ENCODE measurements at places on chromosomes 5 and 9.

DNA sequence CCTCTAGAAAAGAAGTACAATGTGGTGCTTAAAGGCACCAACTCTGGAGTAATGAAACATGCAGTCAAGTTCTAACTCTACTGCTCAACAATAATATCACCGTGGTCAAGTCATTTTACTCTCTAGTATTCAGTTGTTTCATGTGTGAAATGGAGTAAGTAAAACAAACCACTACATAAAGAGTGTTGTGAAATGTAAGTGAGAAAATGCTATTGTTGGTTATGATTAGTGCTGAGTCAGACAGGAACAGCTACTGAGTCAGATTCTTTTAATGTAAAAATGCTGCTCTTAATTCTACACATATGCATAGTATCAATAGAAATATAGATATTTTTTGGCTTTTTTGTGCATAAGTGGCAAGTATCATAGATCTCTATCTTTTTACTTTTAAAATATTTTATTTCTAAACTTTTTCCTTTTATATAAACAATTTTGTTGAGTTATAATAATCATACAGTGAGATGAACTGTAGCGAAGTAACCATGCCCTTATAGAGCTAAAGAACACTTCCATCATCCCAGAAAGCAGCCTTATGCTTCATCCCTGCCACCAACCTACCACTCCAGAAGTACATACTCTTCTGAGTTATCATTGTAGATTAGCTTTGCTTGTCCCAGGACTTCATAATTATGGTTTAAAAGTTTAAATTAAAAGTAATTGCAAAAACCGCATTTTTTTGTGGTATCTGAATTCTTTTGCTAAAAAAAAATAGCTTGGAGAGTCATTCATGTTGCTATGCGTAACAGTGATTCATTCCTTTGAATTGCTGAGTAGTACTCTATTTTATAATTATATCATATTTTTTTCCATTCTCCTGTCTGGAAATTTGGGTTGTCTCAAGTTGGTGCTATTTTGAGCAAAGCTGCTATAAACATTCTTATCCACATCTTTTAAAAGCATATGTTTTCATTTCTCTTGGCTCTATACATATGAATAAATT is 548.2 kb upstream of the CLINT1 start:
- DNase-seq: no peak

- DNase-seq: peak; percentile 73
Observed at GRCh38 chr9:122051351-122052321, 41.5 kb downstream of the TTLL11 start.

GRCh38 chr5:155260798-155261197 is 247.2 kb downstream of the KIF4B start:
- no peak for DNase-seq

DNA sequence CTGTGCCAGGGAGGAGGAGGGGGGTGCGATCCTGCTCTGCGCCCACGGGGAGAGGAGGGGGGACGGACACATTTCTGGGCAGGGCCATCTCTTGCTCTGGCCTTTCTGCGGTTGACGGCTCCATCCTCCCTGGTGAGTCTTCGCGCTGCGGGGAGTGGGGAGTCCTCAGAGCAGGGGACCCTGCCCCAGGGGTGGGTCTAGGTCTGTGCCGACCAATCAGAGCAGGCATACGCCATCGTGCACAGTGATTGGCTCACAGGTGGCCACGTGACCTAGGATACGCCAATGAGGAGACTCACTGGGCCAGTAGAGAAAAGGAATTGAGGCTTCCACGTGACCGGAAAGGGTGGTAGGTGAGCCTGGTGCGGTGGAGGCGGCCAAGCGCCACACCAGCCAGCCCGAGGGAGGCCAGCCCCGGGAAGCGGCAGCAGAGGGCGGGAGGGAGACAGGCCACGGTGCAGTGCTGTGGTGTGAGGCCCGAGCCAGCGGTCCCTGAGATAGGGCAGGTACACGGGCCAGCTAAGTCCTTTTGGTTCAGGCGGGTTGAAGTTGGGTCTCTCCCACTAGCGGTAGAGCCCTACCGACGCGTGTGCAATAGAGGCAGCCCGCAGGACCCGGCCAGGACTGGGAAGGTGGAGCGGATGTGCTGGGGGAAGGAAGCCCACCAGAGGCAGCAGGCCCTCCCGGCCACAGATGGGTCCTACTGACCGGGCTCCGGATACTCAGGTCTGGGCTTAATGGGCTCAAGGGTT is 65.2 kb upstream of the RNF130 start:
- DNase-seq: no peak

DNA sequence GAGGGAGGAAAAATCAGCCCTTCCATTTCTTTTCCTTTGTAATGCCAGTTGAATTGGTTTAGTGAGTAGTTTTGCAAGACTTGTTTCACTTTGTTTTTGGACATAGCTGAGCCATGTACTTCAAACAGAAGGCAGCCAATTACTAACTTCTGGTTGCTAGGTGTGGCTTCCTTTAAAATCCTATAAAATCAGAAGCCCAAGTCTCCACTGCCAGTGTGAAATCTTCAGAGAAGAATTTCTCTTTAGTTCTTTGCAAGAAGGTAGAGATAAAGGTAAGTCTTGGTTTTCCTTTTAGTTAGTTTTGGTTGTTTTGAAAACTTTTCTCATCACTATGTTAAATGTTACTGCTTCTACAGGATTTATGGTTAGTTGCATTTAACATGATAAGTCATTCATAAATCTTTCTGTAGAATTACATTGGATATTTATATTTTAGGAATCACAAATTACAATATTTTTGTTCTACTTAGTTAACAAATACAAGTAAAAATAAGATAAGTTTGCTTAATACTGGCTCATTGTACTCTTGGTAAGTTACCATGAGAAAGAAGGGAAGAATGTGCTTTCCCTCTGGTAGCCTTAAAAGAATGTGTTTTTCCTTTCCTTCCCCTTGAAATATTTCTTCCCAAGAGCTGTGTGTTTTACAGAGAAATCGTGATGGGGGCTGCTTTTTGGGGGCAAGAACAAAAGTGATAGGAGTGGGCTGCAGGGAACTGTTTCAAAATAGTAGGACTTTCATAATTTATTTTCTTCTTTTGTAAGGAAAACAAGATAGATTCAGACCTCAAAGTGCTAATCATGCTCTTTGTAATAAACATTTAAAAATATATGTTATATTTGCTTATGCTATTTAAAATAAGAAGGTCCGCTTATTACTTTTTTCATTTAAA is at the start of gene ANXA1:
TSS of gene ANXA1 (plus strand) at position 213 of the 890 bp plus-strand sequence. CDS start 6,671 bp downstream, outside the sequence.
- DNase-seq: no peak

- no peak for DNase-seq
Observed at GRCh38 chr9:19445452-19445851, 36.6 kb downstream of the ACER2 start.

DNA sequence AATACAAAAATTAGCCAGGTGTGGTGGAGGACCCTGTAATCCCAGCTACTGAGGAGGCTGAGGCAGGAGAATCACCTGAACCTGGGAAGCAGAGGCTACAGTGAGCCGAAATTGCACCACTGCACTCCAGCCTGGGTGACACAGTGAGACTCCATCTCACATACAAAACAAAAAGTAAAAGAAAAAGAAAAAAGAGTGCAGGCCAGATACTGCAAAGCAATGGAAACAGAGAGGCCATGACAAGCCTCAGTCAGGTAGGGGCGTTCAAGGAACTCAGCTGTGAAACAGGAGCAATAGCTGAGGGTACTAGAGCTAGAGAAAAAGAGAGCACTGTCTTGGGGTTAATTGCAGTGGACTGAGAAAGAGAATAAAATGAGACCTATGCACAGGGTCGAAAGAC is 56.2 kb downstream of the TIMD4 start:
- no peak for DNase-seq

- DNase-seq: no peak
Observed at GRCh38 chr5:90809311-90810056, 250.9 kb downstream of the ADGRV1 start.

DNA sequence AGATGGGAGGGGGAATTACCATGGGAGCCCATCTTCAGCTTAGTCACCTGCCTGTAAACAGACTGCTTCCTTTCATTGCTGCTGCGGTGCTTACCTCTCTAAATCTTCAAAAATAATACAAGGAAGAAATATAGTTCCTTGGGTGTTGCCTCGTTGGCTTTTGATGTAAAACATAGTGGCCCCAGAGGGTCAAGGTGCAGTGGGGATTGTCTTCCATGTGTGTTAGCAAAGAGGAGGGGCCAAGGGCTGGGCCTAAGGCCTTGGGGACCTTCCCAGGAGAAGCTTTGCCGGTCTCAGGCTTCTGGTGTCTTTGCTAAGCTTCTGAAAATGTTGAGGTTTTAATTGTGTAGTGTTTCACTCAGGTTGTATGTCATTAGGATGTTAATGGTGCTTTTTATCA is 90.0 kb downstream of the PDE8B start:
- DNase-seq: no peak

- DNase-seq: no peak
Observed at GRCh38 chr5:108078345-108078744, 303.6 kb downstream of the FBXL17 start.

DNA sequence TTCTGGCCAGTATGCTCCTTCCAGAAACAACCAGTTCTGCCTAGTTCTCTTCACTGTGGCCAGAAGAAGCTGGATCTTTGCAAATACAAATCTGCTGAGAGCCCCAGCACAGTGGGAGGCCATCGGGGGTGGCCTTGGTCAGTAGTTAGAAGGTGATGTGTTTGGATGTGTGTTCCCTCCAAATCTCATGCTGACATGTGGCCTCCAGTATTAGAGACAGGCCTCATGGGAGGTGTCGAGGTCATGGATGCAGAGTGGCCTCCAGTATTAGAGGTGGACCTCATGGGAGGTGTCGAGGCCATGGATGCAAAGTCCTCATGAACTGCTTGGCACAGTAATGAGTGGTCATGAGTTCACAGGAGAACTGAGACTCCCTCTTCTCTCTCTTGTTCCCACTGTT is 7.6 kb upstream of the IRX2 start:
- DNase-seq: no peak

GRCh38 chr5:115579747-115580173 is 22.5 kb downstream of the TICAM2 start:
- DNase-seq: no peak

GRCh38 chr5:17169507-17169906 is 47.9 kb upstream of the BASP1 start:
- no peak for DNase-seq

DNA sequence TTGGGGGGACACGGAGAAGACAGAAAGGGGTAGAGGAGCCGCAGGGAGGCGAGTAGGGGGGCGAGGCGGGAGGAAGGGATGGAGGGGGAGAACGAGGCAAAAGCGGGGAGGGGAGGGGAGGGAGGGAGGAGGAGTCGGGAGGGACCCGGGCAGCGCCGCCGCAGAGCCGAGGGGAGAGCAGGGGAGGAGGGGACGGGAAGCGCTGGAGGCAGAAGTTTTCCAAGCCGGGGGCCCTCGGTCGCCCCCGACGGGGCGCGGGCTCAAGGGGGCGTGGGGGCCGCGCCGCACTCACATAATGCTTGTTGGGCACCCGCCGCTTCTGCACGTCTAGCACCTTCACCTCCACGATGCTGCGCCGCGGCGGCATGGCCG is 353 bp downstream of the SH3PXD2B start:
- DNase-seq: no peak

DNA sequence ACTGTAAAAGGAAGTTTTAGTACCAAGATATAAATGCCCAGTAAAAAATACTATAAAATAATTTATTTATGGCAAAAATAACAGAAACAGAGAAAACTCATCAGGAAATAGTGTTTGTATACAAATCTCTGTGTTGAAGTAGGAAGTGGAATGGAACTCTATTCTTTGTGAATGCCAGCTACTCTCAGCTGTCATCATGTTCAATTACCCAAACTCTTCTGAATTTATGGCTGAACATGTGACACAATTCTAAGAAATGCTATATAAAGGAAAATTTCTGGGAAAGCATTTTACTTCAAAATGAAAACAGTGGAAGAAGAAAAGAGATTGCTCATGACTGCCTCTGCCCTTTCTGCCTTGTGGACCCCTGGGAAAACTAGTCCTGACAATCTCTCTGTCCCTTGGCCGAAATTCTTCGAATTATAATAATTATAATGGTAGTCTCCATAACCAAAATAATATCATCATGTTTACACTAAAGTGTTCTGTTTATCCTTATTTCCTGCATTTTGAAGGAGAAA is 522.3 kb upstream of the ST8SIA4 start:
- DNase-seq: no peak

GRCh38 chr9:126149661-126150060 is 177.0 kb upstream of the MVB12B start:
- DNase-seq: no peak
